ENCODE measurements at places on chromosomes 2 and 18.

DNA sequence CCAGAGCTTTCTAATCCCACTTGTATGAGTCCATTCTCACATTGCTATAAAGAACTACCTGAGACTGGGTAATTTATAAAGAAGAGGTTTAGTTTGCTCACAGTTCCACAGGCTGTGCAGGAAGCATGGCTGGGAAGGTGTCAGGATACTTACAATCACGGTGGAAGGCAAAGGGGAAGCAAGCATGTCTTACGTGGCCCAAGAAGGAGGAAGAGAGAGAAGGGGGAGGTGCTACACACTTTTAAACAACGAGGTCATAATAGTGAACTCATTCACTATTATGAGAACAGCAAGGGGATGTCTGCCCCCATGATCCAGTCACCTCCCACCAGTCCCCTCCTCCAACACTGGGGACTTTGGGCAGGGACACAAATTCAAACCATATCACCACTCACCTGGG lies 67.8 kb downstream of the TTC32 start:
- no peak for DNase-seq

GRCh38 chr18:60082790-60083189 lies 183.0 kb downstream of the PMAIP1 start:
- DNase-seq = no peak

DNA sequence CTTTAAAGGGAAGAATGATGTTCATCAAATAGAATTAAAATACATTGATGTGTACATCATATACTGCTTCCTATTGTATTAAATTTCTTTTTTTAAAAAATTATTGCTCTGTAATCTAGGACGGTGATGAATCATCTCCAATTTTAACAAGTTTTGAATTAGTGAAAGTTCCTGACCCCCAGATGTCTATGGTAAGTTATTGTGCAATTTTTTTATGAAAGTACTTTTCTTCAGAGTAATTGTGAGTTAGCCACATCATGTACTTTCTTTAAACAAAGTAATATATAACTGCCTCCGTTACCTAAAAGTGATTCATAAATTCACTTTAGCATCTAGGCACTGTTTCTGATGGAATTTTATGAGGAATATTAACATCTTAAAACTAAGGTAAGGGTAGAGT lies 38.1 kb downstream of the PIK3C3 start:
- no peak for DNase-seq

- no peak for DNase-seq
Observed at GRCh38 chr2:105803337-105803736, 58.6 kb downstream of the NCK2 start.

DNA sequence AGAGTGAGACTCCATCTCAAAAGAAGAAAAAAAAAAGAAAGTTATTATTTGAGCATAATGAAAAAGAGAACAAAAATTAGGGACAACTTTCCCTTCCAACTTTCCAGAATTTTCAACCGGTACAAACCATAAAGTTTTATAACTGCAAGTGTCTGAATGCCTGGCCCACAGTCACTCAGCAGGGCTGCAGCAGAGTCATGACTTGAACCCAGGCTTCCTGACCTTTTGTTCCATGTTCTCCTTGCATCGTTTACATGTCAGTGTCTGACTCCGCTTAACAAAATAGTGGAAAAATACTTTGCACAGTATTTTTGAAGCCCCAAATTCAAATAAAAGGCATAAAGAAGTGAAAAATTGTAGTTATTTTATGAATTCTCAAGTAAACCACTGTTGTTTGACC lies 82.7 kb downstream of the LTBP1 start:
- no peak for DNase-seq
